ENCODE measurements at places on chromosomes 16 and 17.

GRCh38 chr17:37025238-37025637 is 76.5 kb downstream of the AATF start:
- no peak for DNase-seq

DNA sequence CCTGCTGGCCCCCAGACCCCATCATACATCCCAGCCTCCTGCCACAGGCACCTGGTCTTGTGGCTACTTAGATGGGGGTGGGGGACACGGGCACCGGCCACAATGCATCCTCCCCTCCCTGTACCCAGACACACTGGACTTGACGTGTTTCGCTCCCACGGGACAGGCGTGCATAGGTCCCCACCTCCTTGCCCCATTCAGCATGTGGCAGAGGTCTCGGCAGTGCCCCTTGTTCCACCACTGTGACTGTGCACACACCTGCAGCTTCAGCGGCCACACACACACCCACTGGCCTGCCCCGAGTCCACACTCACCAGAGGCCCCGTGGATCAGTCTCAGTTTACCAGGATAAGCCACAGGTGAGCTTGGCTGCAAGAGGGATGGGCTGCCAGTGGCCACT is 109.6 kb downstream of the ENGASE start:
- no peak for DNase-seq

DNA sequence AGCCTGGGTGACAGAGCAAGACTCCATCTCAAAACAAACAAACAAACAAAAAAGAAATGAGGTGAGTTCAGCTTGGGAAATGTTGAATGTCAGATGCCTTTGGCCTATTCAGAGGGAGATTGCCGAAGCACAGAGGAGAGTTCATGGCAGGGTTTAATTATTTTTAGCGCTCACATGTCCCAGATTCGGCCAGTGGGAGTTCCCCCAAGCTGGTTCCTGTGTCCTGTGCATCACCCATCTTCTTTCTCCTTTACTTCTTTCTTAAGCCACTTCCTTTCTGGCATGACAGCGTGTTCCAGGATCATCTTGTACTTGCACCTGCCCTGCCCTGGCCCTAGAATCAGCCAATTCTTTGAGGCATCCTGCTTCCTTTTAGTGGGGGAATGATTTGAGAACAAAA is 9.2 kb downstream of the MPV17L start:
- no peak for DNase-seq

GRCh38 chr16:26569793-26570192 is 496.9 kb upstream of the C16orf82 start:
- no peak for DNase-seq

- DNase-seq = no peak
Measured at GRCh38 chr16:1097800-1098199, 1.8 kb upstream of the C1QTNF8 start.

DNA sequence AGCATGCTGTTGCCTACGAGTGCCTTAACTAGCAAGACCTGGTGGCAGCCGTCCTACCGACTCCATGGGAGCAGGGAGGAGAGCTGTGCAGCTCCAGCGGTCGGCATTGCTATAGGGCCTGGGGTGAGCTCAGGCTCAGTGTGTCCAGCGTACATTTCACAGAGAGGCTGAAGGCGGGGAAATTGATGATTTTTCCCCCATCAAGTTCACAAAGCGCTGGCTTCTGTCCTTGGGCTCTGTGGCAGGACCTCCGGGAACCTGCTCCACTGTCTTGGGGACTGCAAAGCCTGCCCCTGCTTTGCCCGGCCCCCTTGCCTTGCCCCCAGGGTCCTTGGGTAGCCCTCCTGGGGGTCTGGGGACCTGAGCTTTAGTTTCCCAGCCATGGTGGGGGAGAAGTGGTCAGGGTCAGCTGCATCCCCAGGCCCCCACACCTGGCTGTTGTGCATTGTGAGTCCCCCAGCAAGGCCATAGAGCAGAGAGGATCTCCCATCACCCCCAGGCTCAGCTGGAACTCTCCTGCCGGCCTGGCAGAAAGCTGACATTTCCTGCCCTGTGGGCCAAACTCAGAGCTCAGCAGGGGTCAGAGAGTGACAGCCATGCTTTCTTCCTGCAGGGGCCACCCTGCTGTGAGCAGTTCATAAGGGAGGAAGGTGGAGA is 3.9 kb upstream of the KCNJ18 start:
- DNase-seq = no peak

DNA sequence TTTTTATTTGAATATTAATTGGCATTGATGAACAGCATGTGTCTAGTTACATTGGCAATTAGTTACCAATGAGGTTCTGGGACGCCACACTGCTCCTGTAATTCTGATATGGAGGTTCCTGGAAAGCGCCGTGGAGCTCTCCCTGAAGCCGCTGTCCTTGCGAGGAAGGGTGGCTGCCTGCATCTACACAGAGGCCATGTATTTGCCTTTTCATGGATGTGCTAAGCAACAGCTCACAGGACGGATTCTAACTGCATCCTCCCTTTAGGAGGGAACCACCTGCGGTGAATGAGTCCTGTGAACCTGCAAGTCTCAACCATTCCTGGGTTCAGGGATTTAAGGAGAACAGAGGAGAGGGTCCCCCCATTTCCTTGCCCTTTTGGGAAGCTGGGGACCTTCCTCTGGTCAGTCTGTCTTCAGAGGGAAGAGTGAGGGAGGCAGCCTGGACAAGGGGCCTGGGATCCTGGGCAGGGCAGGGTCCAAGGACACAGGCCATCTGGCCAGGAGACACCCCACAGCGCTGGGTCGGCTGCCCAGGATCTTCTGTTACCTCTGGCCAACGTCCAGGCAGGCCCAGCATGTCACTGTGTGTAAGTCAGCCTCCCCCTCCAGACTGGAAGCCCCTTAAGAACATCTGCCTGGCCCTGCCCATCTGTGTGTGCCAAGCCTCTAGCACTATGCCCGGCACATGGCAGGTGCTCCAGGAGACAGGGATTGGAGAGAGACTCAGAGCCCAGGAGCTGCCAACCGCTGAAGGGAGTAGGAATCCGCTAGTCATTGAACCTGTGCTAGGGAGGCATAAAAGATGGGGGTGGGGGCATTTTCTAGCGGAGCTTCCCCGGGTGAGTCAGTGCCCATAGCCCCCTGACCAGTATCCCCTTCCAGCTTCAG is 314.1 kb upstream of the TNRC6C start:
- no peak for DNase-seq

DNA sequence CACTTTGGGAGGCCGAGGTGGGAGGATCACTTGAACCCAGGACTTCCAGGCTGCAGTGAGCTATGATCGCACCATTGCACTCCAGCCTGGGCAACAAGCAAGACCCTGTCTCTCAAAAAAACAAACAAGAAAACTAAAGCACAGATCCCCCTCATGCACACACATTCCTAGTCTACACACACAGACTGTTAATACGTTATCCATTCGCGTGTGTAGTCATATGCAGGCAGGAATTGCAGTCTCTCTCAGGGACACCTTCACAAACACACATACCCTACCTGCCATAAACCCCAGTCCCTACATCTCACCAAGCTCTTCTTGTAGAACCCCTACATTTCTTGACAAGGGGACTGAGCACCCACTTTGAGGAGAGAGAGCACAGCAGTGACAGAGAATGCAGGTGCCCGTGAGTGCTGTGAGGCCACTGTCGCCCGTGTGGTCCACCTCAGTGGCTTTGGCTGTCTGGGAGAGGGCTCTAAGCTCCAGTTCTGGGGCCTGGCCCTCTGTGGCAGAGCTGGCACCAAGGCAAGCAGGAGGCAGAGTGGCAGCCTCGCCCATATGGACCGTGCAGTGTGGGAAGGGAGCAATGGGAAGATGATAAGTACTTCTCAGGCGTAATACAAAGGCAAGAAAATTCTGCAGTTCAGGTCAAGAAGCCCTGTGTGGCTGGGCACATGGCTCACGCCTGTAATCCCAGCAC is 59.0 kb upstream of the RPH3AL start:
- DNase-seq = no peak

GRCh38 chr16:85090873-85091521 is 21.3 kb downstream of the CIBAR2 start:
- DNase-seq = no peak

GRCh38 chr17:45905814-45906213 is 11.5 kb downstream of the MAPT start:
- DNase-seq = no peak

DNA sequence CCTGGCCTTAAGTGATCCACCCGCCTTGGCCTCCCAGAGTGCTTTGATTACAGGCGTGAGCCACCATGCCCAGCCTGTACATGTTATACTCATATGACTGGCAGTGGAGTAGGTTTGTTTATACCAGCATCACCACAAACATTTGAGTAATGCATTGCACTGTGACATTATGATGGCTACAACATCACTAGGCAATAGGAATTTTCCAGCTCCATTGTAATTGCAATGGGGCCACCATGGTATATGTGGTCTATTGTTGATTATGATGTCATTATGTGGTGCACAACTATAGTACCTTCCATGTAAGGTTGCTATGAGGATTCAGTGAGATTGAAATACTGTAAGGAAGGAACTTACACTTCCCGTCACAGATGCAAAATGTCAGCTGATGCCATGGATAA is 168.9 kb downstream of the COPRS start:
- no peak for DNase-seq

All from stimulated activated CD8-positive, alpha-beta memory T cell treated with anti-CD3 and anti-CD28 coated beads, Interleukin-15, amount 100 ng/mL, for 4 hours (primary cell).